ENCODE measurements at places on chromosomes 2 and 18.

GRCh38 chr18:47689371-47689770, 241.1 kb downstream of the SMAD2 start:
- H3K36me3 ChIP-seq, result no peaks in the 10 kb centered on the region
- no peaks in the 10 kb centered on the region for H3K27me3 ChIP-seq
- no peaks in the 10 kb centered on the region for H3K4me1 ChIP-seq
- no peak overlapping the region for H3K27ac ChIP-seq

- no peaks in the 10 kb centered on the region for H3K27me3 ChIP-seq
- H3K36me3 ChIP-seq, result no peaks in the 10 kb centered on the region
- H3K4me1 ChIP-seq, result no peaks in the 10 kb centered on the region
- H3K4me3 ChIP-seq, result no peak overlapping the region
- H3K27ac ChIP-seq, result no peak overlapping the region
Observed at GRCh38 chr2:37816686-37817085, 108.4 kb upstream of the RMDN2 start.

DNA sequence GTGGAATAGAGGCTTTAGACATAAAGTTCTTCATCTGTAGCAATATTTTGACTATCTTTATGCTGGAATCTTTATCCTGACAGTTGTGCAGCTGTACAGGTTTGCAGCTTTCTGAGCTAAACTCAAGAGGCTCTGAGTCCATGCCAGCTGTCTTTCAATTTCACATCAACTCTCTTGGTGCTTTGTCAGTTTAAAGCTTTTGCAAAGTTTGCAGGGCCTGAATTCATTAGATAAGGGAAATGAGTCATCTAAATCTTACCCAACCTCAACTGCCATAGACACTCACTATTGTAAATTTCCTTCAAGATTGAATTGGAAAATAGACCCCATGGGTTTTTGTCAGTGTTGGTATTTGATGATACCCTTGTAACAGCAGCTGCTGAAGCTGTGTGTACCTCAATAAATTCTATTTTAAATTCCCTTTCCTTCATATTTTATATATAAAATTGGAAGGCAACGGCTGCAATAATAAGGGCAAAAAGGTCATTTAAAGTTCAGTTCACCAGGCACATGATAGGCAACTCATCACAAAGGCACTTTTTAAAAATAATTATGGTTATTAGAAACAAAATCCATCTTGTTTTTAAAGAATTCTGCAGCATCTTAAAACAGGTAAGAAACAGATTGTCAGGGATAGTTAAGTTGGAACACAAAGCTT, 169.9 kb upstream of the SLC39A10 start:
- H3K4me1 ChIP-seq, result peaks cover 29% of the 10 kb centered on the region
- peak overlapping the region; percentile 1 for H3K27ac ChIP-seq
- H3K4me3 ChIP-seq, result no peak overlapping the region
- H3K36me3 ChIP-seq, result no peaks in the 10 kb centered on the region

GRCh38 chr2:227748079-227748478, 2.4 kb downstream of the SCYGR8 start:
- no peak overlapping the region for H3K27ac ChIP-seq
- H3K4me3 ChIP-seq, result no peak overlapping the region
- DNase-seq, result peak; percentile 56
- H3K36me3 ChIP-seq, result no peaks in the 10 kb centered on the region
- H3K4me1 ChIP-seq, result no peaks in the 10 kb centered on the region

GRCh38 chr2:112813280-112813966, 23.2 kb downstream of the IL1B start:
- no peak for DNase-seq
- no peaks in the 10 kb centered on the region for H3K36me3 ChIP-seq
- H3K4me3 ChIP-seq, result no peak overlapping the region
- no peak overlapping the region for H3K27ac ChIP-seq
- H3K27me3 ChIP-seq, result no peaks in the 10 kb centered on the region

- H3K27ac ChIP-seq, result no peak overlapping the region
- H3K27me3 ChIP-seq, result no peaks in the 10 kb centered on the region
- no peaks in the 10 kb centered on the region for H3K4me1 ChIP-seq
- H3K4me3 ChIP-seq, result no peak overlapping the region
Observed at GRCh38 chr2:198456418-198456817, 652.0 kb downstream of the PLCL1 start.

DNA sequence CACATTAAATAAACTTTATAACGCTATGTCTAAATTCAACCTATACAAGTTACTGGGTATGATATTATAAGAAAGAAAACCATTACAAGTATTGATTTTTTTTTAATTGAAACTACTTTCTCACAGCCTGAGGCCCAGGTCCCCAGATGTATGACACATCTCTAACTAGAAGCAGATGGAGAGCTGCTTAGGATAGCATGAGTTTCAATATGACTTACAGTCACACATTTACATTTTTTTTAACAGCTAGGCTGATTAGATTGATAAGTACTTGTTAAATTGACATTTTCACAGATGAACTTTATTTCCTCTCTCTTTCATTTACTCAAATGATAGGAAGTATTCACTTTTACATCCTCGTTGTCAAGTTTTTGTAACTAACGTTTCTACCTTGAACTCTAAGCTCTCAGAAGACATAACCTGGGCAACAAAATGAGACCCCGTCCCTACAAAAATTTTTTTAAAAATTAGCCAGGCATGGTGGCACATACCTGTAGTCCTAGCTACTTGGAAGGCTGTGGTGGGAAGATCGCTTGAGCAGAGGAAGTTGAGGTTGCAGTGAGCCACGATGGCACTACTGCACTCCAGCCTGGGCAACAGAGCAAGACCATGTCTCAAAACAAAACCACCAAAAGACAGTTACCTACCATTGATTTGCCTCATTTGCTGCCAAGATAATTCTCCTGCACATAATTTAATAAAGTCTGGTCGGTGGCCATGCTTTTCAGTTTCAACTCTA, 52.4 kb downstream of the STK39 start:
- H3K4me1 ChIP-seq, result peaks cover 46% of the 10 kb centered on the region
- H3K27me3 ChIP-seq, result no peaks in the 10 kb centered on the region
- no peaks in the 10 kb centered on the region for H3K36me3 ChIP-seq
- DNase-seq, result no peak
- H3K27ac ChIP-seq, result no peak overlapping the region
- H3K4me3 ChIP-seq, result no peak overlapping the region

DNA sequence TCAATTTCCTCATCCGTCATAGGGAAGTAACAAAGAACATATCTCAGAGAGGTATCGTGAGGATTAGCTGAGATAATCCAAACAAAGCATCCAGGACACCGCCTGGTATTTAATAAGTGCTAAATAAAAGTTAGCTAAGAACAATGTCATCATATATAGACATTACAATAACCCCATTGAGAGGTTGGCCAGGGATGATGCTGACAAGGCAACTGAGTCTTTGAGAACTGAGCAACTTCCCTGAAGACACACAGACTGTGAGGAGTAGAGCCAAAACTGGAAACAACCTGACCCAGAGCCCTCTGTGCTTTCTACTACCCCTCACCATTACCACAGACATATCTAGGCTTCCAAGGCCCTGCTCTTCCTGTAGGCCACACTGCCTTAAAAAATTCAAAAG, 1.6 kb upstream of the DCTN1 start:
- DNase-seq, result no peak
- H3K27ac ChIP-seq, result peak overlapping the region; percentile 40
- H3K36me3 ChIP-seq, result peaks cover 13% of the 10 kb centered on the region
- H3K27me3 ChIP-seq, result no peaks in the 10 kb centered on the region
- H3K4me3 ChIP-seq, result no peak overlapping the region

DNA sequence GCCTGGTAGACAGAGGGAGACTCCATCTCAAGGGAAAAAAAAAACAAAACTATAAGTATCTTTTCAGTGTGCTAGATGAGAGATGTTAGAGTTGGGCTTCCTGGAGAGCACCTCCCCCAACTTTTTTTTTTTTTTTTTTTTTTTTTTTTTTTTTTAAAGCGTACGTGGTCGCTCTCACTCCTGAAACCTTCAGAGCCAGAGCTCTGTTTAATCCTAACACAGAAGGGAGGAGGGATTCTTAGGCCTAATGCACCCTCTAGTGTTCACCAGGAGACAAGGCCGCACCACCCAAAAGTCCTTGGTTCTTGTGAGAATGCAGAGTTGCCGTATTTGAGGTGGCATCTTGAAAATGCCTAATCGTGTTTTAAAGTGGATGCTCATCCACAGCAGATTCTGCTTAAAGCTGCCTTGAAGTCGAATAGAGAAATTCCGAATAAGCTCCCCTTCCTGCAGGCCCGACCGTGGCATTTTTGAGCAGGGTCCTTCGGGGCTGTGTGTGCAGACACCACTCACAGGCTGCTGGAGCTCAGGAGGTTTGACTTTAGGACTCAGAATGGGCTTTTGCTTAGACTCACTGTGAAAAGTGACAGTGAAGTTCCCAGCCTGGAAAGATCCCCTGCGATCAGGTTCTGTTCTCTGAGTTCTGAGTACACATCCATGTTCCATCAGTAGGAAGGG, 252.6 kb downstream of the AGAP1 start:
- H3K4me3 ChIP-seq, result no peak overlapping the region
- no peaks in the 10 kb centered on the region for H3K36me3 ChIP-seq
- H3K27ac ChIP-seq, result no peak overlapping the region
- no peaks in the 10 kb centered on the region for H3K4me1 ChIP-seq

- H3K36me3 ChIP-seq, result no peaks in the 10 kb centered on the region
- no peak for DNase-seq
- H3K4me3 ChIP-seq, result no peak overlapping the region
- no peak overlapping the region for H3K27ac ChIP-seq
Observed at GRCh38 chr18:59954755-59955156, 55.0 kb downstream of the PMAIP1 start.

DNA sequence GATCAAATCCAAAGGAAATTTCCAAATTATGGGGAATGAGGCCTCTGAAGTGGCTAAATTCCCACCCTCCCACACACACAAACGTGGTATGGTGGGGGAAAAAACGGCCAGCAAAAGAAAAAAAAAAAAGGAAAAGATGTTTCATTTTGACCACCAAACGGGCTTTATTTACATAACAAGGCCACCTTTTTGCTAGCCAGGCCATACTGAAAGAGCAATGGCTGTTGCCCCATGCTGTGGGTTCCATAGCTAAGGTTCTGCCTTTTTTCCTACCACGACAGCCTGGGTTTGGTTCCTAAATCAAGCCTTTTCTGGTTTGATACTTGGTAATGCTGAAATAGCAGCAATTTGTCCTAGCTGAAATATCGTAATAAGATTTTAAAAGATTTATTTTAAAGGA, 14.0 kb upstream of the IL1B start:
- H3K4me3 ChIP-seq, result no peak overlapping the region
- DNase-seq, result no peak
- H3K4me1 ChIP-seq, result no peaks in the 10 kb centered on the region
- H3K36me3 ChIP-seq, result no peaks in the 10 kb centered on the region

DNA sequence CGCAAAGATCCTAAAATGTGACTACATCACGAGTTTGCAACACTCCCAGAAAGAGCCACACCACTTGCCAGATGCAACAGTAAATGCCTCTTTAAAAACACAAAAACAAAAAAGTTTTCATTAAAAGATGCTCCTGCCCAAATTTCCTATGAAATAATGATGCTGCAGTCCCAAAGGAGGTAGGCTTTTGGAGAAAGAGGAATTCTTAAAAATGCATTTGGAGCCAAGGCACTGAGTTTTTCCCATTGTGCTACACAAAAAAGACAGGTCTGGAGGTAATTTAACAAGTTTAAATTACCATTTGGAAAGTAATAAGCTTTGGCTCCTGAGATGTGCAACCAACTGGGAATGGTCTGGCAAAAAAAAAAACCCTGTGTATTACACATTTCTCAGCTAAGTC, 145.0 kb downstream of the PID1 start:
- no peaks in the 10 kb centered on the region for H3K36me3 ChIP-seq
- no peak overlapping the region for H3K4me3 ChIP-seq
- peaks cover 14% of the 10 kb centered on the region for H3K4me1 ChIP-seq
- no peak for DNase-seq

- no peak overlapping the region for H3K27ac ChIP-seq
- H3K27me3 ChIP-seq, result no peaks in the 10 kb centered on the region
- no peak overlapping the region for H3K4me3 ChIP-seq
- DNase-seq, result no peak
Observed at GRCh38 chr2:235235977-235236767, 257.7 kb upstream of the AGAP1 start.

GRCh38 chr2:47897883-47898731, 8.2 kb downstream of the FBXO11 start:
- no peak for DNase-seq
- H3K4me3 ChIP-seq, result no peak overlapping the region
- H3K27ac ChIP-seq, result no peak overlapping the region
- no peaks in the 10 kb centered on the region for H3K27me3 ChIP-seq
- no peaks in the 10 kb centered on the region for H3K36me3 ChIP-seq

GRCh38 chr2:76498360-76498759, 787.6 kb upstream of the GCFC2 start:
- peaks cover 17% of the 10 kb centered on the region for H3K4me1 ChIP-seq
- H3K27me3 ChIP-seq, result no peaks in the 10 kb centered on the region
- DNase-seq, result peak; percentile 66
- no peak overlapping the region for H3K4me3 ChIP-seq

- no peak for DNase-seq
- no peak overlapping the region for H3K27ac ChIP-seq
- H3K4me3 ChIP-seq, result no peak overlapping the region
- H3K4me1 ChIP-seq, result no peaks in the 10 kb centered on the region
- H3K27me3 ChIP-seq, result no peaks in the 10 kb centered on the region
Observed at GRCh38 chr18:59189746-59190145, 30.2 kb upstream of the GRP start.

DNA sequence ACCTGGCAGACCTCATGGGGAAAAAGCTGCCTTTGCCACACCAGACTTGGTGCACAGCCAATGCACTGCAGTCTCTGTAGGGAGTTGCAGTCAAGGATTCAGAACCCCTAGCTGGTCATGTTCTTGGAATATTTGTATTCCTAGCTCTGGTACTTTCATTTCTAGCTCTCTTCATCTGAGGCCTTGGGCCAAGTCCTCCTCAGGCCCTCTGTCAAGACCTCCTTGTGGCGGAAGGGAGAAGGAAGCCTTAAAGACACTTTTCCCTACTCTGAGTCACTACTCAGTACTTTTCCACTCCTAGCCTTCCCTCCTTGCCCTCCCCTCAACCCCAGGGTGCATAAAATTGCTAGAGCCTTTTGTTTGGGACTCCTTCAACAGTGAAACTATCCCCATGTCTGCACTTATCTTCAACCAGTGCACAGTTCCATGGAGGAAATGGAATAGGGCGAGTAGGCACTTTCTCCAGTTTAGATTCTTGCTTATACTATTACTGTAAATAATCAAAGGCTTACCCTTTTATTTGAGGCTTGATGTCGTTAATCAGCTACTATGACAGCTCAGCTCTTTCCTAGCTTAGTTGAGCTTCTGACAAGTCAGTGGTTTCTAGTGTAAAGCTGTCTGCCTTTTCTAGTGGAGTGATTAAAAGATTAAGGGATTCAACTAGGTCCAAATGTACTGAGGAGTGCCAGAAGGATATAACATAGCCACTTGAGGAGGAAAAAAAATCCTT, 15.8 kb downstream of the M1AP start:
- H3K4me3 ChIP-seq, result no peak overlapping the region
- no peaks in the 10 kb centered on the region for H3K36me3 ChIP-seq
- no peak overlapping the region for H3K27ac ChIP-seq
- no peaks in the 10 kb centered on the region for H3K27me3 ChIP-seq
- no peak for DNase-seq

- H3K36me3 ChIP-seq, result no peaks in the 10 kb centered on the region
- H3K4me3 ChIP-seq, result no peak overlapping the region
- H3K4me1 ChIP-seq, result no peaks in the 10 kb centered on the region
- no peaks in the 10 kb centered on the region for H3K27me3 ChIP-seq
- H3K27ac ChIP-seq, result no peak overlapping the region
Observed at GRCh38 chr2:134073023-134073422, 180.8 kb upstream of the MGAT5 start.

- DNase-seq, result no peak
- H3K36me3 ChIP-seq, result no peaks in the 10 kb centered on the region
- H3K4me3 ChIP-seq, result no peak overlapping the region
- H3K27me3 ChIP-seq, result no peaks in the 10 kb centered on the region
Observed at GRCh38 chr18:48550101-48550729, 11.4 kb downstream of the CTIF start.

- H3K27me3 ChIP-seq, result no peaks in the 10 kb centered on the region
- no peak for DNase-seq
- H3K27ac ChIP-seq, result no peak overlapping the region
- H3K4me1 ChIP-seq, result no peaks in the 10 kb centered on the region
- no peaks in the 10 kb centered on the region for H3K36me3 ChIP-seq
- no peak overlapping the region for H3K4me3 ChIP-seq
Observed at GRCh38 chr18:73670039-73670438, 477.6 kb downstream of the FBXO15 start.
